ENCODE measurements at places on chromosomes 4 and X.

- DNase-seq, result no peak
Measured at GRCh38 chr4:176377780-176378179, 58.0 kb downstream of the SPCS3 start.

- DNase-seq, result no peak
Measured at GRCh38 chrX:21438792-21439191, 64.6 kb downstream of the CNKSR2 start.

GRCh38 chr4:106695501-106696262 lies 327.1 kb upstream of the GIMD1 start:
- DNase-seq, result no peak

DNA sequence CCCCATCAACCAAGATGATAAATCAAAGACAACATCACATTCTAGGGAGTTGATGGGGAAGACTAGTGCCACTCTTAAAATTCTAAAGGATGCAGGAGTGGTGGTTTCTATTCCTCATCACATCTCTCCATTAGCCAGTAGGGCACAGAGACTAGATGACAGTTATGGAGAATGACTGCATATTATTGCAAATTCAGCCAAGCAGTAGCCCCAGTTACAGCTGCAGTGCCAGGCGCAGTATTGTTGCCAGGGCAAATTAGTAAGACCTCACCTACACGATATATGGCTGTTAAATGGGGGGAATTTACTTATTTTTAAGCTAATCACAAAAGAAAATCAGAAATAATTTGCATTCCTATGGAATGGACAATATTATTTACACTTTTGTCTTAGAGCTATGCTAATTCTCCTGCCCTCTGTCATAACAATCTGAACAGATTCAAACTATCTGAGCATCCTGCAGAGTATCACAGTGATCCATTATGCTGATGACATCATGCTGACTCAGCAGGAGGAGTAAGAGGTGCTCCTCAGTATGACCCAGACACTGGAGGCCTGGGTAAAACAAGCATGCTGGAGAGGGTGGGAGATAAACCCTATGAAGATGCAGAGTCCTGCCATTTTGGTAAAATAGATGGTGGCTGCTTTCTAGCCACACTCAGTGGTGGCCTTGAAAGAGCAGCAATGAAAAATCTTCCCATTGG lies 24.7 kb downstream of the ETNPPL start:
- no peak for DNase-seq

- no peak for DNase-seq
Measured at GRCh38 chr4:165563851-165564250, 185.0 kb downstream of the CPE start.

GRCh38 chr4:74896595-74896994 lies 36.3 kb upstream of the PARM1 start:
- no peak for DNase-seq

GRCh38 chrX:108168961-108169740 lies 77.6 kb downstream of the ATG4A start:
- DNase-seq, result no peak

DNA sequence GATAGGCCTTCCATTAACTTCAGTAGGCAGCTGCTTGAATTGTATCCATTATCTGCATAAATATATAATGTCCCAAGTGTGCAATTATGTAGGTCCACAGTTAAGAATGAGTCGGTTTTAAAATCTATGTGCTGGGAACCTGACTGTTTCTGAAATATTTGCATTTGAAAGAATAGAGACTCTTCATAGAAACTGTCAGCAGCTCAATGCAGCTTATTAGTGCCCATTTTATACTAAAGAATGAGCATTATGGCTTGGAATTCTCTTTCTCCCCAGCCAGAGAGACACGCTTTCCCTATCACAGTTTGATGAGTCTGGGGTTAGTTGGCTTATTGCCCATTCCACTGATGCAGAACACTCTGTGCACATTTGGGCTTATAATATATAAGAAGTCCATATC lies 202.0 kb upstream of the PCDH7 start:
- no peak for DNase-seq

DNA sequence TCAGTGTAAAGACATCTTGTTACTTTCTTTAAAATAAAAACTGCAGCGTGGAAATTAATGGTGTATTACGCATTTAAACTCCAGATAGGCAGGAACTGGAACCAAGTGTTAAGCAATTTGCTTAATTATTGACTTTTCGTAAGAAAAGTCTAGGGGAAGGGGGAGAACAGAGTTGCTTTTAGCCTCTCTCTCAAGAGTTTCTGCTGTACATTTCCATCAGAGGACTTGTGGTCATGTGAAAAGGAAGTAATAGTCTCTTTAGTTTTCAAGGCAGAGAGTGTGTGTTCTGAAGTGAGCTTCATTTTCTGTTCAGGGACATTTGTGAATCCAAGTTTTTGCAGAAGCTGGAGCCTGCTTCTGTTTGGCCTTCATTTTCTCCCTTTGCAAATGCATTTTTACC lies 127.2 kb downstream of the UBE2K start:
- no peak for DNase-seq

DNA sequence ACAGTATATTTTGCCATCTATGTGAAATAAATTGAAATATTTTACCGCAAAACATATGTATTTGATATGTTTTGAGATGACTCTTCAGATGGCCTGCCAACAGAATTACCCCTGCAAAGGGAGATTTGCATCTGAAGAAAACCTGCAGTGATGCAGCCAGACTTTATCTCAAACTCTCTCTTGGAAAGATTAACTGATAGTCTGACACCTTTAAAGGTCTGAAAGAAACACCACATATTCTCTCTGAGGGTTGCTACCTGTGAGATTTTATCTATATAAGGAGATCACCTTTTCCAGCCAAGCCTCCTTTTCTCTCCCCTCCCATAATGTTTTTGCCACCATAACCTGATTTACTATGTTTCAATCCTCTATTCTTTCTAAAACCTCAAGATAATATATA lies 1106.3 kb upstream of the IGFBP7 start:
- no peak for DNase-seq

DNA sequence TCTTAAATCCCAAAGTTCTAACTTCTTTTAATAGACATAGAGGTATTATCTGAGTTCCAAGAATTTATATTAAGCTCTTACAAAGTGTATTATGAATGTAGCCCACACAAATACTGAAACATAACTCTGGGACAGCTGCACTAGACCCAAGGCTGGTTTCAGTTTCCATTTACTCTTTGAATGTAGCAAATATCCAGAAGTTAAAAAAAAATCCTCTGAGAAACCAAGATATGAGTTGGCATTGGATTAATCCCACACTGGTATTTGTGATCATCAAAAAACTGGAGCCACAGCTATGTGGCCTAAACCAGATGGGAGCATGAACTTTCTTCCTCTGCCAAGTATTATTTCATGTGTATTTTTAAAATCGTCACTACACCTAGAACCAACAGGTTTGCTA lies 23.6 kb upstream of the SMPX start:
- DNase-seq, result no peak

DNA sequence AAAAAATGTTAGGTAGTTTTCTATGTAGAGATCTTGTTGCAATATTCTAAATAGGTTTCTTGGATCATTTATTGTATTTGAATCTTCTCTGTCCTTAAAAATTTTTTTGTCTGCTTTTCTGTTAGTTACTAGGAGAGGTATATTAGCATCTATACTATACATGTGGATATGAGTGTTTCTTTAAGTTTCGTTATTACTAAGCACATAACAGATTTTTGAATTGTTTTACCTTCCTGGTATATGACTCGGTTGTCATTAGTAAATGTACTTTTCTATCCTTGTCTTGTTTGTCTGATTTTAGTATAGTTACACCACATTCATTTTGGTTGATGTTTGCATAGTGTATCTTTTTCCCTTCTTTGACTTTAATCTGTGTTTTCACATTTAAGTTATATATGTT lies 20.2 kb downstream of the PYURF start:
- no peak for DNase-seq

Measured in brain pericyte (primary cell).